ENCODE measurements at places on chromosomes 2 and 18.
A peak's percentile ranks its signal among the peaks of the same experiment; 100 is the strongest.

- H3K4me3 ChIP-seq = no peak overlapping the region
- H3K36me3 ChIP-seq = no peaks in the 10 kb centered on the region
- no peak overlapping the region for H3K27ac ChIP-seq
- H3K4me1 ChIP-seq = no peaks in the 10 kb centered on the region
- peaks cover 14% of the 10 kb centered on the region for H3K27me3 ChIP-seq
Measured at GRCh38 chr2:181440919-181441318, 16.3 kb upstream of the ITGA4 start.

DNA sequence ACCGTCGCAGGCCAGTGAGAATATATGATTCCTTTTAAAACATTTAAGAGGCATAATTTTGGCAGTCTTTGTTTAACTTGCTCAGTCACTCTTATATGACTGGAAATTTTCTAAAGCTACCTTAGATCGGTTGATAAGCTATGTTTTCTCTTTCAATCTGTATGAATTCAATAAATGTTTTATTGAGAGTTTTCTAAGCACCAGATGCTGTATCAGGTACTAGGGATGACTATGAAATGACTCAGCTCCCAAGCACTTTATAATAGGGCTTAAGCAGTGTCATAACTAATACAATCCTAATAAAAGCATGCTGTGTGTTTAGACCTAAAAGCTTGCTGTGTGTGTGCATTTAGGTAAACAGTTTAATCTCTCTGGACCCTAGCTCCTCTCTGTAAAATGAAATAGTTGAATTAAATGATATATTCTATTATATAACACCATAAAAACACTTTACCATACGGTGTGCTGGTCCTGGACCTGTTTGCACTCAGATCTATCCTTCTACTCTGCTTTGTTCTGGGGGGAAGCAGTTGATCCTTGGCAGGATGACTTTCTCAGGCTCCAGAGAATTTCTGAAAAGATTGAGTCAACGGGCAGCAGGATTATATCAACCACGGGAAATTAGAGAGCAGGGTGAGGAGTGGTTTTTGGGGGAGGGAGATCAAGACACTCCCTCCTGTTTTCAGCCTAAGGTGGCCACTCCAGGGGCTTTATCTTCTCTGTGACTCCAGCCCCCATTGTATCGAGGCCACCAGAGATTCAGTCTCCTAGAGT is 26.1 kb upstream of the SLC38A11 start:
- H3K27me3 ChIP-seq = no peaks in the 10 kb centered on the region
- no peak overlapping the region for H3K4me3 ChIP-seq
- H3K27ac ChIP-seq = no peak overlapping the region
- H3K4me1 ChIP-seq = no peaks in the 10 kb centered on the region
- DNase-seq = no peak

GRCh38 chr2:170525566-170525900 is 189.6 kb upstream of the SP5 start:
- H3K36me3 ChIP-seq = no peaks in the 10 kb centered on the region
- no peak overlapping the region for H3K4me3 ChIP-seq
- peaks cover 4% of the 10 kb centered on the region for H3K27me3 ChIP-seq
- H3K4me1 ChIP-seq = peaks cover 34% of the 10 kb centered on the region
- no peak for DNase-seq

DNA sequence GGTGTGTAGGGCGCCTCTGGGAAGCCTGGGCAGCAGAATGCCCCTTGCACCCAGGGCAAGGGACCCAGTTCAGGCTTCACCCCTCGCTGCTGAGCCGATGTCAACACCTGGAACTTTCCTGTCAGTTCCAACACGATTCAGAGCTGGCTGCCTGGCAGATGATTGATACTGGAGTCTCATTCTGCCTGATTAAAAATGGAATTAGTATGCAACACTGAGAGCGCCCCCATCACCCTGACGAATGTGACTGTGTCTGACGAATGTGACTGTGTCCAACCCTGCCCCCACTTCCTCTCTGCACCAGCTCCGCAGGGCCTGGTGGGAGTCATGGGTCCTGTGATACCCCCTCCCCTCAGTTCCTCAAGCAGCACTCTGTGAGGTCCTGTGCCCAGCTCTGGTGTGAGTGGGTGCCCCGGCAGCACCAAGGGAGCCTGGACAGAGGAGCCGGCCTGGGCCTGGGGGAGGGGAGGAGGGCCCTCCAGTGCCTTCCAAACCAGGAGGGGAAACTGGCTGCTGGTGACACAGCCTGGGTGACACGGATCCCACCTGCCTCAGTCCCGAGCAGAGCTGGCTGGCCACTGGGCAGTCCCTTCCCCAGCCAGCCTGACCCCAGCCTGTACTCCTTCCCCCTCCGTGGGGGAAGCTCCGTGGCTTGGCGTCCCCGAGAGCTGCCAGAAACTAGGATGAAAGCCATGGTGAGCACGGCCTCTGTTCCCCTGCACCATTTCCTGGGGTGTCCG is 41.4 kb upstream of the ALPP start:
- peaks cover 4% of the 10 kb centered on the region for H3K27me3 ChIP-seq
- no peak for DNase-seq
- peaks cover 10% of the 10 kb centered on the region for H3K36me3 ChIP-seq
- no peak overlapping the region for H3K27ac ChIP-seq
- peaks cover 4% of the 10 kb centered on the region for H3K4me1 ChIP-seq

DNA sequence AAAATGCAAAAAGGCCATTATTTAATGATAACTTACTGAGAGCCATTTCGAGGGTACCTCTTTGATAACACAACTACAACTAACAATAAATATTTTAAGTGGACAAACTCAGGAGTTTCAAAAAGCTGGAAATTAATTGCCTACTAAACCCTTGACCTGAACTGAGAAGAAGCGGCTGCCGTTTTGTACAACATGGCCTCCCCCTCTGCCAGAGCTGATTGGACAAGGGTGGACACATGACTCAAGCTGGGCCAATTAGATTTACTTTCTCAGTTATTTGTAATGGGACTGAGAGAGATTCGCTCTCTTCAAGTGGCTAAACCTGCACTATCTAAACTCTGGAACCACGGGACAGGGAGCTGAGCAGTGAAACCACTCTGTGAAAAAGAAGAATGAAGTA is 135.9 kb upstream of the SERPINE2 start:
- peaks cover 11% of the 10 kb centered on the region for H3K4me1 ChIP-seq
- H3K27me3 ChIP-seq = peaks cover 8% of the 10 kb centered on the region
- H3K4me3 ChIP-seq = no peak overlapping the region

DNA sequence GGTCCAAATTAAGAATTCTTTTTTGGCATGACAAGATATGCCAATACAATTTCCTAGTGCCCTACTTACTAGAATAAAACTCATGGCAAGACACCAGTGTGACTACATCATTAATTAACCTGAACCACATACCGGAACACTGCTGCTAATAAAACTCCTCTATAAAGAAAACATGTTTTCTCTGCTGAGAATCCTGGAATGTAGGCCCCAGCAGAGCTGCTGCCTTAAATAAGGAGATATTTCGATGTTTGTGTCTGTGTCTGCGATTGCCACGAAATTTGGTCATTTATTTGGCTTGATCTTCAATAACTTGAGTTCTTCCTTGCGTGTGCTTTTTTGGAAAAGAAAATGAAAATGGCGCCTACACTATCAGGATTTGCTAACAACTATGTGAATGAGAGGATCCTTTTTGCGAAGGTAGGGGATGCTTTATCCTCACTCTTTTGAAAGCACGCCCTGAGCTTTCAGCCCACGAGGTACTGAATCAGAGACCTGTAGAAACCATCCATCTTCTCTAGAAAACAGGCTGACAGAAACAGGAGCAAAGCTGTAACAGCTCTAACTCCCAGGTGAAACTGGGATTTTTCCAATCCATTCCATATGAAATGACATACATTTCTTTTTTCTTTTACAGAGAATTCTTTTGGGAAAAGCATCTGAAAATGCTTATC is 27.0 kb downstream of the KLF7 start:
- H3K4me3 ChIP-seq = no peak overlapping the region
- no peak for DNase-seq
- H3K36me3 ChIP-seq = peaks cover 7% of the 10 kb centered on the region
- H3K27ac ChIP-seq = peak overlapping the region; percentile 92

DNA sequence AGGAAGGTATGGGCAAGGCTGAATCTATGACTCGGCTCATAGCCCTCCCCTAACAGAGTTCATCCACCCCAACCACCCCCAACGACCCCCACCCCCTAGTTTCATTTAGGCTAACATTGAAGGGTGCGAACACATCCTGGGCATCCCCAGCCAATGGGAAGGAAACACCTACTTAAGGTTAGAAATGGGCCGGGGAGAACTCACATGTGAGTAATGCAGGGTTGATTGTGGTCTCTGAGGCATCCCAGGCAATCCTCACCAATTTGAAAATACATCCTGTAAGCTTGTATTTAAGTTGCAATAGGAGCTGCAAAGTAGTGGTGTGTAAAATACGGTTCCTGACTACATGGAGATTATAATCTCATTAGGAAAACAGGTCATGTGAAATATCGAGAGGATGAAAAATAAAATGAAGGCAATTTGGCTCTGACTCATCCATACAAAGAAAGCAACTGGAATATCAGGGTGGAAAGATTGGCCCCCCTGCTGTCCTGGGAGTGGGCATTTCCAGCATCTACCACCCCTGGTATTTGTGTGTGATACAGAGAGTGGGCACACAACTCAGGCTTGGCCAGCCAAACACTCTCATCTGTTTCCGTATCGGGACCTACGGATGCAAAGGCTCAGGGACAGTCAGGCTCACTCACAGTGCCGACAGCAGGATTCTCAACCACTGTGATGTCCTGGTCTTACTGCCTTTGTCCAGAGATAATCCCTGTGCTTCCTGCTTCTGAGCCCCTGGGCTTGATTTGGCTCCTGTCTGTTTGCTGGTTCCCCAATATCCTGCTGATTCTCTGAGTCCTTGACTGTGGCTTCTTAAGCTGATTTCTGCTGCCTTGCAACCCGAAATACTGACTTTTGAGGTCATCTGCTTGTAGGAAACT is 90.0 kb upstream of the NCKAP5 start:
- peaks cover 10% of the 10 kb centered on the region for H3K4me1 ChIP-seq
- no peak for DNase-seq
- H3K27ac ChIP-seq = peak overlapping the region; percentile 55
- no peaks in the 10 kb centered on the region for H3K27me3 ChIP-seq
- peaks cover 6% of the 10 kb centered on the region for H3K36me3 ChIP-seq
- H3K4me3 ChIP-seq = no peak overlapping the region

- no peaks in the 10 kb centered on the region for H3K27me3 ChIP-seq
- no peak overlapping the region for H3K4me3 ChIP-seq
- H3K4me1 ChIP-seq = no peaks in the 10 kb centered on the region
- peaks cover 39% of the 10 kb centered on the region for H3K36me3 ChIP-seq
- DNase-seq = no peak
Measured at GRCh38 chr2:48461721-48462120, 68.2 kb upstream of the STON1 start.

Measured in nephron progenitor cell (in vitro differentiated cells).